ENCODE measurements at places on chromosomes 6 and 20.

DNA sequence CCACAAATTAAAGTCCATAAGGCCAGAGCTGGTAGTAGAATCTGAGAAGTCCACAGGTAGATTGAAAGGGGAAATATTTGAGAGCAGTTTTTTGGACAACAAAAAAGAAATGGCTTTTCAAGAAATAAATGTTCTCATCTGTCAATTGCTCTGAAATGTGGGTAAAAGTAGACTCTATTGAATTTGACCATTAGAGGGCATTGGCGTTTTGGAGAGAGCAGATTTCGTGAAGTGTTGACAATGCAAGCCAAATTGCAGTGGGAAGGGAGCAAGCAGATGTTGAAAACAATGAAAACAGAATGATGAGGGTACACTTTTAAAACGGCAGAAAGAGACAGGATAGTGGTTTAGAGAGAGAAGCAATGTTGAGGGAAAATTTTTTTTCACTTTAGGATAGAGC, 149.1 kb upstream of the FAM83B start:
- DNase-seq: no peak

DNA sequence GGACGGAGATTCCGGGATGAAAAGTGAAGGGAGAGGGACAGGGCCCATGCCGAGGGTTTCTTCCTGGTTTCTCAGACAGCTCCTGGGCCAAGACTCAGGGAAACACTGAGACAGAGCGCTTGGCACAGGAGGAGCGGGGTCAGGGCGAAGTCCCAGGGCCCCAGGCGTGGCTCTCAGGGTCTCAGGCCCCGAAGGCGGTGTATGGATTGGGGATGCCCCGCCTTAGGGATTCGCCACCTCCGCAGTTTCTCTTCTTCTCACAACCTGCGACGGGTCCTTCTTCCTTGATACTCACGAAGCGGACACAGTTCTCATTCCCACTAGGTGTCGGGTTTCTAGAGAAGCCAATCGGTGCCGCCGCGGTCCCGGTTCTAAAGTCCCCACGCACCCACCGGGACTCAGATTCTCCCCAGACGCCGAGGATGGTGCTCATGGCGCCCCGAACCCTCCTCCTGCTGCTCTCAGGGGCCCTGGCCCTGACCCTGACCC, 55.0 kb upstream of the HLA-A start:
- no peak for DNase-seq

DNA sequence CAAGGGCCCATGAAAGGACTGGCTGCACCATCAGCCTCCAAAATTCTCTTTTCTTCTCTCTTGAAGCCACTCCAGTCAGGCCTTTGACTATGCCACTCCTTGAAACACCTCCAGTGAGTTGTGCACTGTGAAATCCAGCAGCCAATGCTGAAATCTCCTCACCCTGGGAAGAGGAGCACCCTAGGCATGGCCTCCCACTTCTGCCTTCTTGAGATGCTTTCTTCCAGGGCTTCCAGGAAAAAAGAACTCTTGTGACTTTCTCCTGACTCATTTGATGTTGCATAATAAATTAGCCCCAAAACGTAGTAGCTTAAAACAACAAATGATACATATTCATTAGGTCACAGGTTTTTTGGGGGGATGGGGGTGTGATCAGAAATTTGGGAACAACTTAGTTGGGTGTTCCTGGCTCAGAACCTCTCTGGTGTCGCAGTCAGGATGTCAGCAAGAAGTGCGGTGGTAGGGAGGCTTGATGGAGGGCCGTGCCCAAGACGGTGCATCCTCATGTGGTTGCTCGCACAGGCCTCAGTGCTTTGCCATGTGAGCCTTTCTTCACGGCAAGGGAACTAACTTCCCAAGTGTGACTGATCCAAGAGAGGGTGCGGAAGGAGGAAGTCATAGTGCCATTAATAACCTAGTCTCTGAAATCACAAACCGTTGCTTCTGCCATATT, 12.1 kb downstream of the NCR2 start:
- DNase-seq: no peak

- no peak for DNase-seq
Observed at GRCh38 chr6:144578385-144579350, 293.5 kb downstream of the UTRN start.

GRCh38 chr6:133595111-133595761, 293.7 kb upstream of the TCF21 start:
- DNase-seq: no peak

DNA sequence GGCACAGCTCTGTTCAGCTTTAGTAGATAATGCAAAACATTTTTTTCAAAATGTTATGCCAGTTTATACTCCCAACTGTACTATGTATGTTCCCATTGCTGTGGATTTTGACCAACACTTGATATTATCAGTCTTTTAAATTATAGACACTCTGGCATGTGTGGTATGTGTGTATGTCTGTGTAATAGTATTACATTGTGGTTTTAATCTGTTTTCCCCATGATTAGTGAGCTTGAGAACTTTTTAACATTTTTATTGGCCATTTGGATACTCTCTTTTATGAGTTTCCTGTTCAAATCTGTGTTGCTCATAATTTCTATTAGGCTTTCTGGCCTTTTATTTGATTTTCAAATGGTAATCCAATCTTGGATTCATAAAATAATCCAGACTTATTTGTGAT, 69.2 kb upstream of the TXNDC5 start:
- no peak for DNase-seq

DNA sequence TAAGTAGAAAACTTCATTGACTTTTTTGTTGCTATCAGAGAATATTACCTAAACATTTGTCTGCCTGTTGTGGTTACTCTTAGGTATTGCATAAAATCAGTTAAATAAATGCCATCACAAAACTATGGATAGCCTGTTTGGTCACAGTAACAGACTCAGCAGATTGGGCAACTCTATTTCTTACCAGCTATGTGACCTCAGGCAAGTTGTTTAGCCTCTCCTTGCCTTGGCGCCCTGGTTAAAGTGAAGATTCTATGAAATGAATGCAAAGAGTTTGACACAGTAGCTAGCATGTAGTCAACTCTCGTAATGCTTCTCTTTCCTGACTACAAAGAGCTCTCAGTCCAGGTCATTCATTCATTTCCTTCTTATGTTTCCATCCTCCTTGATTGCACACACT, 82.5 kb upstream of the ID4 start:
- DNase-seq: no peak

GRCh38 chr6:70371454-70372105, 41.7 kb upstream of the FAM135A start:
- DNase-seq: peak; percentile 25

- peak; percentile 40 for DNase-seq
Observed at GRCh38 chr6:21003780-21004541, 469.7 kb downstream of the CDKAL1 start.

DNA sequence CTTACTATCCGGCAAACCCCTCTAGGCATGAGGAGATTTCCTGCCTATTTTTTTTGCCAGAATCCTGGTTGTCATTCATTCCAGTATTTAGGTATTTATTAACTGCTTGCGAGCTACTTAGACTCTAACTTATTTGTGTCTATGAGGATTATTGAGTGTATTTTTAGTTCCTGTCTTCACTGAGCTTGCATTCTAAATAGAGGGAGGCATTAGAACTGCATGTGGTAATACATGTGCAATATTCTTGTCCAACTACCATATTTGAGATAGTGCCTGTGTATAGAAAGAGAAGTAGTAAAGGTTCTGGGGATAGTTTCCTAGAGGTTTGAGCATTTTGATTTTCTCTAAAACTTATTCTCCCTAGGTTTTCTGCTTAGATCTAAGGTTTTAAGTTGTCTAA, 308.9 kb downstream of the EYA4 start:
- DNase-seq: no peak

DNA sequence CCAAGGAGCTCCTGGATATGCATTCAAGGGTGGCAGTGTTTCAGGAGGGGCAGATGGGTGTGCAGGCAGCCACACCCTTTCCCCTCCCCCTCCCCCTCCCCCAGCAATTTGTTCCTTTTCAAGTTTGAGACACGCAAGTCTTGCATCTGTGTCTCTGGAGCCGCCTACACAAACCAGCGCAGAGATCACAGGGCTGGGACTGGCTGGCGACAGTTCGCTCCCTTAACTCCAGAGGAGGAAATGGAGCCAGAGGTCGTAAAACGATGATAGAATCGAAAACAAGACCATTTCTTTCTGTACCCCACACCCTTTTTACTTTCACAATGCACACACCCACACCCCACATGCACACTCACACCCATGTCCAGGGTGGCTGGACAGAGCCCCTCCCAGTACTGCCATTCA, 163.1 kb downstream of the LY86 start:
- DNase-seq: no peak

- DNase-seq: no peak
Observed at GRCh38 chr6:3808759-3809514, 40.2 kb upstream of the FAM50B start.

GRCh38 chr6:32413427-32414047, 6.6 kb upstream of the BTNL2 start:
- DNase-seq: peak; percentile 67
